Skeletal muscle cell (primary cell): ENCODE measurements at places on chromosomes 5 and 9.
A peak's percentile ranks its signal among the peaks of the same experiment; 100 is the strongest.

GRCh38 chr5:158812408-158812807 lies 287.3 kb downstream of the EBF1 start:
- no peak for DNase-seq

DNA sequence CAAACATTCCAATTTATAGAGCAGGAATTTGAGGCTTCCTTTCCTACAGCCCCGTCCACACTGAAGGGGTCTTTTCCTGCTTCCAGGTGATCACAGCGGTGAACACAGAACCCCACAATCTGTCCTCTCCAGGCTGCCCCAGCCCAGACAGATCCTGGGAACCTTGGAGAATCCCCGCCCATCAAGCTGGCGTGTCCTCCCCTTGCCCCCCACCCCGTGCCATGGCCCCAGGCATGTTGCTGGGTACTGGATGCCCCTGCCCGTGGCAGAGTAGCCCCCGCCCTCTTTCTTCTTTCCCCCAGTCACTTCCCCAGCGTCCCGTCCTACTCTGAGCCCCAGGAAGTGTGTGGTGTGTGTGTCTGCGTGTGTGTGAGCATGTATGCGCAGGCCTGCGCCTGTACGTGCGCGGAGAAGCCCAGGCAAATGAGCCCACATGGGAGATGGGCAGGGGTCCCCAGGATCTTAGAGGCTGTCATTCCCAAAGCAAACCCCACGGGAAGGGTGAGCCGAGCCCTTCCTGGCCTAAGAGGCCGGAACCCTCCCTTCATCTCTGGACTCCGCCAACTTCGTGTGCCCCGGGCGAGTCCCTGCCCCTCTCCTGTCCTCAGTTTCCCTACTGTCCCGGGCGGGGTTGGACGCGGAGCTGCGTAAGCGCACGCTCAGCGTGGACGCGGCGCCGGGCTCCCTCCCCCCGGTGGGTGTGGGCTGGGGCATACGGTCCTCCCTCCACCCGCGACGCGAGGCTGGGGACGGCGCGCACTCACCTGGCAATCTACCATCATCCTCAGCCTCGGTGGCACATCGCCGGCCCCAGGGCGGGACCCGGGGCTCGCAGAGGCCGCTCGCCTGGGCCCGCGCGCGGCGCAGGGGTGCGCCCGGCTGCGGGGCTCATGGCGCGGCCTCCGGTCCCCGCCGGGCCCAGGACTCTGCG lies 15.2 kb downstream of the GBGT1 start:
- DNase-seq = no peak

GRCh38 chr9:93597871-93598646 lies 21.7 kb downstream of the PHF2 start:
- no peak for DNase-seq

- peak; percentile 9 for DNase-seq
Observed at GRCh38 chr5:58405175-58405574, 54.7 kb downstream of the PLK2 start.

- DNase-seq = no peak
Observed at GRCh38 chr9:137520614-137521404, 29.4 kb downstream of the PNPLA7 start.

GRCh38 chr5:76083555-76084495 lies 642 bp downstream of the SV2C start:
- no peak for DNase-seq

DNA sequence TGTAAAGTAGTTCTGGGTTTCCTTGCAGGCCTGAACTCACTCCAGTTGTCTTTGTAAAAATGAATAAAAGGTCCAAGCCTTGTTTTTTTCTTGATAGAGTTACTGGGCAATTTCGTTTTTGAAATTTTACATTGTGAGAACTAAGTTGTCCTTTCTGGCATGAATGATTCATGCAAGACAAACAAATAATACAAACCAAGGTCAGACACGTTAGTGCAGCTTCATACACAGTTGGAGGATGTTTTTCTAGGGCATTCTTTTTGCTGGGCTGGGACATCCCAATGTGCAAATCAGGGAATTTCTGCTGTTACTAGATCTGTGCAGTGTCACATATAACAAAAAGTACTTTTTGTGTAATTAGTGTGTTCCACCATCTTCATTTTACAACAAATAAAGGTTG lies 96.0 kb downstream of the MEGF10 start:
- DNase-seq = peak; percentile 66
